ENCODE measurements at places on chromosomes 5 and 9. TPM values are rescaled to one million over a fixed set of nuclear protein-coding genes. Genes with fewer than 3 reads are reported as not detected.

DNA sequence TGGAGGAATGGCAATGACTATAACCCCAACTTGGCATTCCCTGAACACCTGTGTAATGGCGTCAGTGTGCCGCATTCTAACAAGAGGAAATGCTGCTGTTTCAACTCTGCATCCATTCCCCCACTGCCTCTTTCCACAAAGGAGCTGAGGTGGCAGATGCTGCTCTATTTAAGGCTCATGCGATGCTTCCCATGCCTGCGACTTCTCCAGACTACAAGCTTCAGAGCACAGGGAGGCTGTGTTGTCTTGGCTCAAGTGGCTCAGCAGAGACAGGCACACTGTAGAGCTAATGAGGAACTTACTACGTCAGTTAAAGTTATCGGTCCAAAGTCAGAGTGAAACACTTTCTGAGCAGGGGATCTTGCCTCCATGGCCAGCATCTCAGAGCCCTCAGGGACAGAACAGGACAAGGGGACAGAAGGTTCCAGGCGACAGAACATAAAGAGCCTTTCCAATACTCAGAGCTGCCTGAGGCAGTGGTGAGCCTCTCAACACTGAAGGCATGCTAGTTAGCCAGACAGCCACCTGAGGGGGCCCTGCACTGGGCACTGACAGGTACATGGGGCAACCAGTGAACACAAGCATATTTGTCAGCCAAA lies 21.8 kb downstream of the TNIP1 start:
- peak overlapping the region; percentile 90 for H3K27ac ChIP-seq
- H3K27me3 ChIP-seq: no peaks in the 10 kb centered on the region
- H3K36me3 ChIP-seq: peaks cover 98% of the 10 kb centered on the region
- H3K4me3 ChIP-seq: peak overlapping the region; percentile 31

CDC20B gene
- not detected for total RNA-seq

DNA sequence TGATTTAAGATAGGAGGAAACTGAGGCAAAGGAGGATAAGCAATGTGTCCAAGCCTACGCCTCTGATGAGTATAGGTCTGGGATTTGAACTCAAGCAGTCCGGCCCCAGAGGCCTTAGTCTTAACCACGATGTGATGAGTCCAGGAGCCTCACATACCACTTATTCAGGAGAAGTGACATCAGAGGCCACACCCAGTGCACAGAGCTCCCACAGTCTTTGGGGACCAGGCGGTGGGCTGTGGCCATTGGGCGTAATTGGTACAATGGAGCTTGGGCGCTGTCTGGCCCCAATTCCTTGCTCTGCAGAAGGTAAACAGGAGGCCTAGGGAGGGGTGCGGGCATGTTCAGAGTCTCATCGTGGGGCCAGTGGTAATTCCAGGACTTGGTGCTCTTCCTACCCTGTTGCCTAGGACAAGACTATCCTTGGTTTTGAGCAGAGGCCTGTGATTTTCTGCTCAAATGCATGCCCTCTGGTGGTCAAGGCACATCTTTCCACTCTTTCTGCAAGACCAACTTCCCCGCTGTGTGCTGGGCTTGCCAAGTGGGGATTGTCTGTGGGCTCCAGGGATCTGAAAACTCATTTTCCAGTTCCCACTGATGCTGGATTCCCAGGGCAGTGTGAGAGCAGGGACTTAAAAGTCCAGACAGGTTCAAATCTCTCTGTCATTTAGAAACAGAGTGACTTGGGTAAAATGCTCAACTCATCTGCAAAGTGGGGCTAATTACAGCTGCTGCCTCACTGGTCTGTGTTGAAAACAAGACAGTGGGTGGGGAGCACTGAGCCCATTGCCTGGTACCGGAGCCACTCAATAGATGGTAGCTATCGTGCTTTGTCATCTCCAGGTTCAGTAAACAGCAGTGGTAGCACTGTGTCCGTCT lies 15.8 kb downstream of the NDST1 start:
- peaks cover 25% of the 10 kb centered on the region for H3K4me1 ChIP-seq
- no peaks in the 10 kb centered on the region for H3K27me3 ChIP-seq
- H3K4me3 ChIP-seq: no peak overlapping the region

DNA sequence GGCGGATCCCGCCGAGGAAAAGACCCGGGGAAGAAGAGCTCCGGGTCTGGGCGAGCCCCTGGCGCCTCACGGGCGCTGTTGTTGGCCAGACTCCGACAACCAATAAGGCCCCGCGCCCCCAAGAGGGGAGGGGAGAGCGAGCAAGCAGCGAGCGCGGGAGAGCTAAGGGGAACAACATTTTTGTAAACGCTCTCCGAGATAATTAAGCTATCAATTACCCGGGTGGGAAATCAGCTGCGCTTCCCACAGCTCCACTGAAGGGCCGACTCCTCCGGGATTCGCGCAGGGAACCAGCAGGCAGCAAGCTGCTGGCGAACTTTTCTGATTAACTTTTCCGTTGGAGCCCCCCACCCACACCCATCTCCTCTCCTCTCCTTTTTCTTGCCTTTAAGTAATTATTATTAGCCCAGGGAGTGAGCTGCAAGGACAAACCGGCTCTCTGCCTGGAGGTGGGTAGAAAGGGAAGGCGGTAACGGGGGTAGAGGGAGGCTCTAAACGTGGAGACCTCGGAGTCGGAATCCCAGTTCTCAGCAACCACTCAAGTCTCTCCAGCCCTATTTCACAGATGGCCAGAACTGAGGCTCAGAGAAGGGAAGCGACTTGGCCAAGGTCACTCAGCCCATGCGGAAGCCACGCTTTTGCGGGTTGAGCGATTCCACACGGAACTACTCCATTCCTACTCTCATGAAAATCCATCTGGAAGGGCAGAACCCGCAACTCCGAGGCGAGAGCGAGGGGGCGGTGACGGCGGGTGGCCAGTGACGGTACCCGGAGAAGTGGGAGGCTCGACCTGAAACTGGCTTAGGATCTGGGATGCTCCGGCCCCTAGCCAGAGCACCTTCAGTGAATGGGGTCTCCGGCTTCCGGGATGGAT lies 1.3 kb downstream of the ASTN2 start:
- no peak overlapping the region for H3K4me3 ChIP-seq
- no peaks in the 10 kb centered on the region for H3K36me3 ChIP-seq
- DNase-seq: no peak
- no peak overlapping the region for H3K27ac ChIP-seq
- H3K4me1 ChIP-seq: no peaks in the 10 kb centered on the region

GRCh38 chr9:114570742-114571141 lies 16.8 kb upstream of the ATP6V1G1 start:
- no peak for DNase-seq
- no peaks in the 10 kb centered on the region for H3K4me1 ChIP-seq
- H3K27ac ChIP-seq: no peak overlapping the region
- H3K4me3 ChIP-seq: no peak overlapping the region
- peaks cover 4% of the 10 kb centered on the region for H3K27me3 ChIP-seq
- H3K36me3 ChIP-seq: no peaks in the 10 kb centered on the region

DNA sequence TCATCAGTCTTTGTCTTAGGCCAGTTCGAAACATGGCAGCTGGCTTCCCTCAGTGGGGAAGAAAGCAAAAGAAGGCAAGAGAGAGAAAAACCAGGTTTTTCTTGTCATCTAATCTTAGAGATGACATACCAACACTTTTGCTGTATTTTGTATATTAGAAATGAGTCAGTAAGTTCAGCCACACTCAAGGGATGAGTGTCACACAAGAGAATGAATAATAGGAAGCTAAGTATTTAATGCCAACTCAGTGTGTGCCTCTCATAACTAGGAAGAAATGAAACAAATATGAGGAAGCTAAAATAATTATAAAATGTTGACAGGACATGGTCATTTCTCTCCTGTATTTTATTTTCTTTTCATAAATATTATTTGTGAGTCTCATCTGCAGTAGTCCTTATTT lies 65.3 kb downstream of the CDH12 start:
- no peak for DNase-seq
- H3K4me3 ChIP-seq: no peak overlapping the region
- H3K27ac ChIP-seq: no peak overlapping the region
- H3K27me3 ChIP-seq: no peaks in the 10 kb centered on the region

GRCh38 chr5:134592141-134592746 lies 40.4 kb downstream of the SAR1B start:
- H3K4me1 ChIP-seq: peaks cover 31% of the 10 kb centered on the region
- H3K27me3 ChIP-seq: no peaks in the 10 kb centered on the region
- H3K4me3 ChIP-seq: peak overlapping the region; percentile 5
- H3K36me3 ChIP-seq: peaks cover 18% of the 10 kb centered on the region
- peak; percentile 23 for DNase-seq

AJM1 gene
- 3.2 TPM for total RNA-seq

DNA sequence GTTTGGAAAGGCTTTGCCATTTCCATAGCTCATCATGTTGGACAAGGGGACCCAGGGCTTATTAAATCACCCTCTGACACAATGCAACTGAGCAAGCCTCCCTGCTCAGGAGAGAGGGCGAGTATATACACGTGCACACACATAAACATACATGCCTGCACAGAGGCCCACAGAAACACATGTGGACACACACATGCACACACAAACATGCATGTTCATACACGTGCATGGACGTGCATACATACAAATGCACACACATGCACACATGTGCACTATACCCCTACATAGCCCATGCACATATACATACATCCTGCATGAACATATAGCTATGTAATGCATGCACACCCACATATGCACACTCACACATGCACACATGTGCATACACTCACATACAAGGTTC lies 99.5 kb upstream of the ALDH1B1 start:
- H3K27ac ChIP-seq: no peak overlapping the region
- DNase-seq: no peak
- no peak overlapping the region for H3K4me3 ChIP-seq
- H3K36me3 ChIP-seq: no peaks in the 10 kb centered on the region
- H3K27me3 ChIP-seq: peaks cover 34% of the 10 kb centered on the region

DNA sequence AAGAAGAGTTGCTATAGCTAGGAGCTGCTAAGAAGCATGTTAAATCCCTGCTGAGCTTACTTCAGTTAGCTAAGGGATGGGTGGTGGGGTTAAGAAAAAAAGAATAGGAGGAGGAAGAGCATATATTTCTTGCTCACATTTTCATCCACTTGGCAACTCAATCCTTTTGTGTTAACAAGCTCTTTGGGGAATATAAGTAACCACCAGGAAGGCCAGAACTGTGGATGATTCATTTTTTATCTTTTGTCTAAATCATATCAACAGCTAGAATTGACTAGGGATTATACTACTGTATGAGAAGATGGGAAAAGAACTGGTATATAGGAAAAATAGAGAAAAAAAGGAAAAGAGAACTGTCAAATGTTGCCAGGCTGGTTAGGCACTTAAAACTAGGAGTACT lies 555.3 kb upstream of the ARRDC3 start:
- H3K27ac ChIP-seq: no peak overlapping the region
- no peak overlapping the region for H3K4me3 ChIP-seq
- no peaks in the 10 kb centered on the region for H3K4me1 ChIP-seq
- no peaks in the 10 kb centered on the region for H3K36me3 ChIP-seq

OSMR gene
- 76.4 TPM for total RNA-seq

PLAC8L1 gene
- 3.8 TPM for total RNA-seq

DNA sequence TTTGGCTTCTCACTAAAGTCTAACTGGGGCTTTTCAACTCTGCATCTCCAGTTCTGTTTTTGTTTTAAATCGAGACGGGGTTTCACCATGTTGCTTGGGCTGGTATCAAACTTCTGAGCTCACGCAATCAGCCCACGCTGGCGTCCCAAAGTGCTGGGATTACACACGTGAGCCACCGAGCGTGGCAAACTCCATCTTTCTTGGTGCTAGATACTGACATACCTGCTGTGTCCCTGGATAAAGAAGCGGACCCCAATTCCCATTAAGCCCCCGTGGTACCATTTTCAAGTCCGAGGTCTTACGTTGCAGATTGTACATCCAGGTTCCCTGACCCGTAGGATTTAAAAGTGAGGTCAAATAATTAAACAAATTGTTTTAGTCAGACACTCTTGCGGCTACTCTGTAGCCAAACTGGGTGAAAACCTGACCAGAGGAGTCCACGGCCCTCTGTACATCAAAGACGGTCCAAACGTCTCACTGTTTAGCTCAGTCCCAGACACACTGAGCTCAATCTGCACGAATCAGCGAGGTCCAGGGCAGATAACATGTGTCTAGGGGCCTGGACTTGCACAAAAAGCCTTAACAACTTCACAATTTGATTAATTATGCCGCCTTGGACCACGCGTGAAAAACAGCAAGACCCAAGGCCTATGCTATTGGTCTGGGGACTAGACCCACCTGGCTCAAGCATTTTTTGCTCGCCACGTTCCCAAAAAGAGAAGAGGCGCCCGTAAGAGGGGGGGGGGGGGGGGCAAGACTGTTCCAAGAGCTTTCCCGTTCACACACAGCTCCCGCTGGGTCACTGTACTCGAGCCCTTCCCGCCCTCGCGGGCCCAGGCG lies 727 bp upstream of the DNAJA1 start:
- H3K27me3 ChIP-seq: no peaks in the 10 kb centered on the region
- peaks cover 31% of the 10 kb centered on the region for H3K4me1 ChIP-seq
- H3K27ac ChIP-seq: peak overlapping the region; percentile 27
- DNase-seq: no peak
- H3K36me3 ChIP-seq: peaks cover 59% of the 10 kb centered on the region
- H3K4me3 ChIP-seq: peak overlapping the region; percentile 77

DNA sequence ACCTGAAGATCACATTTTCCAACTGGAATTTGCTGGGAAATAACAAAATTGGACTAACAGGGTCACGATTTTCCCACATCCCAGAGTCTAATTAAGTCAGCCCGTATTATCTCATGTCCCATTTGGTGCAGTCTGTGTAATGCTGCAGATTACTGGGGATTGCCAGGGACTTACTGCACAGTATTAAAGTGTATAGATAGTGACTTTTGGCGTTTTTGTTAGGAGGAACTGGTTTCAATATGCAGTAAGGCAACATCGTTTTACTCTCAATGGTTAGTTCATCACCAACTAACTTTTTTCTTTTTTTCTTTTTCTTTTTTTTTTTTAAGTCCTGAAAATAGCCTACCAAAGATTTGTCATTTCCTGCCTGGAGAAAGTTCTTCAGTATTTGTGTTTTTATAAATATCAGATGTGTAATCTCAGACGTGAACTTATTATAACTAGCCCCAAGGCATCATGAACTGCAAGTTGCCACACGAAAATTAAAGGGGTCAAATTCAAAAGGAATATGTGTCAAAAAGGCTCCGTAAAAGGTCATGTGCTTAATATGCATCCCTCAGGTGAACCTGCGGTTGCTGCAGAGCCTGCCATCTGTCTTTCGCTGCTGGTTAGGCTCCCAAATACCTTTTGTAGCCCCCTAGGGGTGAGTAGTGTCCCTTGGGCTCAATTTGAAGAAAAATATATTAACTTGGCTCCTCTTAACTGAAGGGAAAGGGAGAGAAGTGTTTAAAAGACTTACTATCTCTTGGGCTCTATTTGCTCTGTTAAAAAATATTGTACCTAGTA lies 176.7 kb upstream of the ADAMTSL1 start:
- H3K4me3 ChIP-seq: no peak overlapping the region
- H3K27me3 ChIP-seq: no peaks in the 10 kb centered on the region
- H3K4me1 ChIP-seq: no peaks in the 10 kb centered on the region
- peak; percentile 5 for DNase-seq
- no peak overlapping the region for H3K27ac ChIP-seq
- H3K36me3 ChIP-seq: no peaks in the 10 kb centered on the region

GRCh38 chr5:107557051-107557658 lies 113.6 kb downstream of the EFNA5 start:
- peaks cover 87% of the 10 kb centered on the region for H3K4me1 ChIP-seq
- peaks cover 35% of the 10 kb centered on the region for H3K36me3 ChIP-seq
- peak overlapping the region; percentile 80 for H3K27ac ChIP-seq

FCN2 gene
- not detected for total RNA-seq

EQTN gene
- total RNA-seq: not detected

CACFD1 gene
- total RNA-seq: 15.1 TPM

- H3K27me3 ChIP-seq: no peaks in the 10 kb centered on the region
- no peaks in the 10 kb centered on the region for H3K36me3 ChIP-seq
- H3K4me1 ChIP-seq: no peaks in the 10 kb centered on the region
- H3K27ac ChIP-seq: no peak overlapping the region
- DNase-seq: no peak
Measured at GRCh38 chr5:117271656-117272055, 697.0 kb upstream of the SEMA6A start.

Measured in Calu3 (cell line).